ENCODE measurements at places on chromosomes 5 and 9.
A peak's percentile ranks its signal among the peaks of the same experiment; 100 is the strongest.

- DNase-seq, result peak; percentile 44
Observed at GRCh38 chr5:177133096-177133852, at the start of gene NSD1. TSS of gene NSD1 (plus strand) at chr5:177133773. CDS start at chr5:177135104, 1,331 bp downstream.

- no peak for DNase-seq
Observed at GRCh38 chr9:129379181-129379836, 201.2 kb upstream of the IER5L start.

GRCh38 chr9:2876320-2876719 lies 32.4 kb upstream of the PUM3 start:
- DNase-seq, result no peak

DNA sequence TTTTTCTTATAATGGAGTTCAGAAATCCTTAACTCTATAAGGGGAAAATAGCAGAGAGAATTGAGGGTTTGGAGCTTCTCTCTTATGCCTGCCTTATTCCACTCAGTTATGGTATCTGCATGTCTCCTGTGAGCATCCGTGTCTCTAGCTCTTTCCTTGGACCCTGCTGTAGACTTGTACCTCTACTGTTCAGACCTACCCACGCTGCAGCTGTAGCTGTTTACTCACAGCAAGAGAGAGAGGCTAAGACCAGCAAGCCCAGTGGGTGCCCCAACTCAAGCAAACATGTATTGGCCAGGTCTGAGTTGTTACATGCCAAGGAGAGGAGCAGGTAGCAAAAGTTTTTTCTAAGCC lies 7.1 kb upstream of the PCSK1 start:
- no peak for DNase-seq

GRCh38 chr5:56587381-56588130 lies 227.8 kb upstream of the MAP3K1 start:
- DNase-seq, result no peak

DNA sequence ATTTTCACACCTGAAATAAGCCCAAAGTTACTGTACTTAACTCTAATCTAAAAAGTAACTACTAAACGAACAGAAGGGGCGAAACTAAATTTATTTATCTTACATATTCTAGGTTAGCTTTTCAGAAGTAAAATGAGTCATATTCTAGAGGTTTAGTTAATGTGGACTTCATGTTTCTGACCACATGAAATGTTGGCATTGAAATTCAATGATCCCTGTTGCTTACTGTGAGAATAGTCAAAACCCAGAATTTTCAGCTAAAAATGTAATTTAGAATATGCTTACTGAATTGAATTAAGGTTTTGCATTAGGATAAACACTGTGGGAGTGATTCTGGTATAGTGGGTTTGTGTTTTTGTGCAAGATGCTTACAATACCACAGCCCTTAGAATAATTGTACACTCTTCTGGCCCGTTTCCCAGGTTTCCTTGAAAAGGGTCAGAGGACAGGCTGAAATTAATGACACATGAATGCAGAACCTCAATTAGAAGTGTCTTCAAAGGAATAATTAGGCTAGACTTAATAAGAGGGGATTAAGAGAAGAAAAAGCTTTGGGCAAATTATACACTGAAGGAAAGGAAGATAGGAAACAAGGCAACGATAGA lies 1.4 kb upstream of the SNX18 start:
- DNase-seq, result no peak

- DNase-seq, result no peak
Observed at GRCh38 chr5:115168829-115169486, 750 bp downstream of the TRIM36 start.
